ENCODE measurements at places on chromosomes 2 and 18.
A peak's percentile ranks its signal among the peaks of the same experiment; 100 is the strongest.

DNA sequence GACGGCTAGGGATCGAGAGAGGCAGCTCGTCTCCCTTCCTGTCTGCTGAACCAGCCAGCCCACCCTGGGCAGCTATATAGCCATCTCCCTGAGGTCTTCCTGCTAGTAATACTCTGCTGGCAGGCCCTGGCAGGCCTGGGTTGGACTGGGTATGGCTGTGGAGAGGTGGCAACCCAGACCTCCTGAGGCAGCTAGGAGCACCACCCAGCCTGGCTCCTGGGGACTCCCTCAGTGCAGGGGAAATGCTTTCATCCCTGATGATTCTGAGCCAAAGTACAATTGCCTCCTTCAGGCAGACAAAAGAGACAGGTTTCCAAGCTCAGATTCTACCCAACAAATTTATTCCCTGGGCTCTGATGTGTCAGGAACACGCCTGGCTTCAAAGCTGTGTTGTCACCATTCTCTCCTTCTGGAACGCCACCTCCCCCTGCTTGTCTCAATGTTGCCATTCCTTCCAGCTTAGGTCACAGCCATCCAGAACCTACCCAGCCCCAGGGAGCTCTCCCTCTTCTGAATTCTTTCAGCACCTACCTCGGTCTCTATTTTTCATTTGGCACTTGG is 4.7 kb upstream of the DNAJB2 start:
- DNase-seq: peak; percentile 84

GRCh38 chr2:1591978-1592907 is 152.1 kb downstream of the PXDN start:
- DNase-seq: peak; percentile 80

DNA sequence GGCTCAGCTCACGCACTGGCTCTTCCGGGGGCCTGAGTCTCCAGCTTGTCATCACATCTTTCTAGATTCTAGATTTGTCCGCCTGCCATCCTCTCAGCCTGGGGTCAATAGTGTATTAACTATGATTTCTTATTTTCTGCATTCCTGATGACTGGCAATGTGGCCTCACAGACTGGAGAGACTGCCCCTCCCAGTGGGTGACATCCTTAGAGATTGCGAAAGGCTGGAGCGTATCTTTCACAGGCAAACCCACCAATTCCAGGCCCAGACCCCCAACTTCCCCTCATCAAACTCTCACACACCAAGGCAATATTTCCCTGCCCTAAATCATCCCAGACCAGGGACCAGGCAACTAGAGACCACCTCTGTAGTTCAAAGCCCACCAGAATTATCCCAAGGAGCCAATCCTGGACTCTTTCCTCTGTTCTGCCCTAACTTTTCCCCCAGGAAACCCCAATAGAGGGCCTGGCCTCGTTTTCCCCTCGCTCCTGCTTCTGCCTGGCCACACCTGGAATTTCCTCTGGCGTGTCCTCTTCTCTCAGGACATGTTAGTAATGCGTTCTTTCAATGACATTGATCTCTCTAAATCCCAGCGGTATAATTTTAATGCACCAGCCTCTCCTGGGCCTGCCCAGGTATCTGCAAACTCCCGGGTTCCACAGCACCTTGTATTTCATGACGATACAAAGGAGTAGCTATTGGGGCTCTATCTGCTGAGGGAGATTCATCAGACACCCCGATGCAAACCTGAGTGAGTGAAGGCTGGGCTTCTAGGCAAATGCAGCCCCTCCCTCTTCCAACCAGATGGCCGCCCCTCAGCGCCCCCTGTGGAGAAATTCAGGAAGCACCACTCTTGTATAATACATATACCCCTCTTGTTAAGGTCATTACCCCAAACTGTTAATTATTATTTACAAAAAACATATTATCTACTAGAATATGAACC is 2.4 kb upstream of the KCNF1 start:
- peak; percentile 45 for DNase-seq

DNA sequence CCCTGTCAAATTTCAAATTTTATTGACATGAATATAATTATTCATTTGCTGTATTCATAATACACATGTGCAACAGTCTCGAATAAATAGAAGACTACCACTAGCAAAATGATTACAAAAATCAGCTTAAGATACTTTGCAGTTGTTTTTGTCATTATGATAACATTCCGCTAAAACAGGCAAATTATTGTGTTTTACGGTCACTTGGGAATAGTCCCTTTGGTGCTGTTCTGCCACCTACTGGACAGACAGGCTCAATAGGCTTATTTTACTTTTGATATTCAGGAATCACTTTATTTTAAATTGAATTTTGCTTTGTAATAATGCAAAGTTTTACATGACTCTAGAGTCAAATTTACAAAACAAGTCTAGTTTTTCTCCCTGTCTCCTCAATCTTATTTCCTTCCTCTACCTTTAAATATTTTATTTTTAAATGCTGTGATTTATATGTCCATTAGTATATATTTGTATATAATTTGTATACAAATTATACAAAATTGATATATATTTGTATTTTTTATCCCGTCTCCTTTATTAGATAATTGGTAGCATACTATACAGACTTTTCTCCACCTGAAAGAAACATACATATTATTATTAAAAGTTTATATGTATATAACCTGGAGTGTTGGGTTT is 456.3 kb downstream of the DLGAP1 start:
- peak; percentile 23 for DNase-seq

DNA sequence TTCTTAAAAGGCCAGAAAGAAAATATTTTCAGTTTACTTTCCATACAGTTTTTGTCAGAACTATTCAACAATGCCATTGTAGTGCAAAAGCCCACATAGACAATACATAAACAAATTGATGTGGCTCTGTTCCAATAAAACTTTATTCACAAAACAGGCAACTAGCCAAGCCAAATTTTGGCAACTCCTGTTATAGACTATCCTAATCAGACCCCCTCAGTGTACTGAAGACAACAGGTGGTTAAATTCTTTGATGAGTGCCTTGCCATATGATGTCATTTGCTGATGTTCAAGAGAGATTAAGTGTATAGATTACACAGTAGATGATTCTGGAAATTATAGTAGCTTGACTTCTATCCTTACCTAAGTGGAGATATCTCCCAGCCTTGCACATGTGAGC is 83.4 kb downstream of the FANCL start:
- DNase-seq: no peak

GRCh38 chr2:127320586-127321275 is 26.8 kb upstream of the ERCC3 start:
- no peak for DNase-seq

GRCh38 chr2:71472019-71472418 is 18.7 kb downstream of the DYSF start:
- no peak for DNase-seq

- DNase-seq: no peak
Observed at GRCh38 chr2:135607561-135607960, 76.3 kb downstream of the R3HDM1 start.

GRCh38 chr18:2994603-2995432 is 18.1 kb downstream of the LPIN2 start:
- no peak for DNase-seq

- peak; percentile 45 for DNase-seq
Observed at GRCh38 chr2:172836347-172836821, 100.7 kb downstream of the RAPGEF4 start.

- DNase-seq: no peak
Observed at GRCh38 chr2:54599326-54599710, 124.1 kb upstream of the EML6 start.

- DNase-seq: peak; percentile 7
Observed at GRCh38 chr2:39153312-39153711, 32.5 kb upstream of the SOS1 start.

DNA sequence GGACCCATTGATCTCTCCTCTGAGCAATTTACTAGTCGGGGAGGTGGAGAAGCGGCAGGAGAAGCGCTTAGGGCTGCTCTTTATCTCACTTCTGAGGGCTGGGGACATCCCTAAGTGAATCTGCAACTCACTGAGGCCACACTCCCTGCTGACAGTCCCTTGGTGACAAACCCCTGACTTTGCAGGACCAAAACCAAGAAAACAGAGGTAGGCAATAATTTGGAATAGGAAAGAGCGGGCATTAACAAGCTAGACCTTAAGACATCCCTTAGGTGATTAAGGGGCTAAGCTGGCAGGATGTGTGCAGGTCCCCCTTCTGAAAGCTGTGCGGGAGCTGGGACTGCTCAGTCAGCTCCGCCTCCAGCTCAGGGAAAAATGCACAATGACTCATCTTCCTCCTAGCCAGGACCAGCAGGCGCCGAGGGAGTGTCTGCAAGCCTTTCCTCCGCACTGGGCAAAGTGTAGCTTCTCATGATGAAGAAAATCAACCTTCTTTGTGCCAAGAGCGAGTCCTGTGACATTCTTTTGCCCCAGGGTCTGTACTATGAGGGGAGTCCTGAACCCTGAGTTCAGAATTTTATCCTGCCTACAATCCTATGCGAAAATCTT is 63.3 kb downstream of the BOD1L2 start:
- DNase-seq: peak; percentile 85

DNA sequence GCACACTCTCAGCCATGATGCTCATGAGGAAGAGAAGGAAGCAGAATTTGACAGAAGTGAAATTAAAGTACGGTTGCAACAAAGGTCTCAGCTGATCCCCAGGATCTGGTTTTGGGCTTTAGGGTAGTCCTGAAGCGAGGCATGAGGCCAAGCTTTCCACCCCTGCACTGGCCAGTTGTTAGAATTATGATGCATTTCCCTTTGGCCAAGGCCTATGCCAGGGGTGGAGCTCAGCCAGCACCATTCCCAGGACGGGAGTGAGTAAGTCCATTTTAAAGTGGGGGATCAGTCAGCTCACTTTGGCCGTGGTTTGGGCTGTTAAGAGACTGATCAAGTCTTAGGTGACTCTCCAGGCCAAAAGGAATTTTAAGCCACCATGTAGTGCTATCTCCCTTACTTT is 314.5 kb upstream of the MMADHC start:
- no peak for DNase-seq

- no peak for DNase-seq
Observed at GRCh38 chr2:219656526-219656925, 29.1 kb downstream of the SLC4A3 start.

DNA sequence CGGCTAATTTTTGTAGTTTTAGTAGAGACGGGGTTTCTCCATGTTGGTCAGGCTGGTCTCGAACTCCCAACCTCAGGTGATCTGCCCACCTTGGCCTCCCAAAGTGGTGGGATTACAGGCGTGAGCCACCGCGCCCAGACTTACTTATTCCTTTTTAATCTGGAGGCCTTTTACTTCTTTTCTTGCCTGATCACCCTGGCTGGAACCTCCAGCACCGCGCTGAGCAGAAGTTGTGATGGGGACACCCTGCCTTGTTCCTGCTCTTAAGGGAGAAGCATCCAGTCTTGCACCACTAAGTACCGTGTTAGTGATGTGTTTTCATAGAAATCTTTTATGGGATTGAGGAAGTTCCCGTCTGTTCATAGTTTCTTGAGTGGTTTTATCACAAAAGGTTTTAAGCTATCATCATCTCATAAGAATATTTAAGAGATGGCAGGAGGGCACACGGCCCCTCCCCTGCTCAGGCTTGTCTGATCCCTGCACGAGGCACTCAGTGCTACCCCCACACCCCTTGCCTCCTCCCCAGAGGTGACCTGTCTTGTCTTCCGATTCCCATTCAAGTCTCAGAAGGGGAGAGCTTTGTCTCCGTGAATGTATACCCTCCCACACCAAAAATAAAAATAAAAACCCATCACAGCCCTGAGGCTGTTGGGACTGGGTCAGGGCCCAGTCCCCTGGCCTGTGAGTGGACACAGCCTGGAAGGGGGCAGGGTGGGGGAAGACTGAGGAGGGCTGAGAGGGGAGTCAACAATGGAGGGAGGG is 65.3 kb upstream of the SMAD7 start:
- DNase-seq: no peak

DNA sequence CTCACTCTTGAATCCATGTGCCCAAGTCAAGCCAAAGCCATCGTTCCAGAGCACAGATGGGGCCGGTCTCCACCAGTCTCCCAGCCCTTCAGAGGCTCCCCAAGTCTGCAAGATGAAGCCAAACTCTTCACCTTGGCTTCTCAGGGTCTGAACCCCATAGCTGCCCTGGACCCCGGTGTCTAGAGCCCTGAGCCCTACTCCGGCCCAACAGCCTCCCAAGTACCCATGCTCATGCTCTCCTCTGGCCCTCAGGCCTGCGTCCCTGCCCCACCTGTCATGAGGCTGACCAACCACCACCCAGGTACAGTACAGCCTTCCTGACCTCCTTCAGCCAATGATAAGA is 46.0 kb downstream of the ZNF516 start:
- no peak for DNase-seq

GRCh38 chr2:60450488-60450887 is 103.0 kb downstream of the BCL11A start:
- no peak for DNase-seq

DNA sequence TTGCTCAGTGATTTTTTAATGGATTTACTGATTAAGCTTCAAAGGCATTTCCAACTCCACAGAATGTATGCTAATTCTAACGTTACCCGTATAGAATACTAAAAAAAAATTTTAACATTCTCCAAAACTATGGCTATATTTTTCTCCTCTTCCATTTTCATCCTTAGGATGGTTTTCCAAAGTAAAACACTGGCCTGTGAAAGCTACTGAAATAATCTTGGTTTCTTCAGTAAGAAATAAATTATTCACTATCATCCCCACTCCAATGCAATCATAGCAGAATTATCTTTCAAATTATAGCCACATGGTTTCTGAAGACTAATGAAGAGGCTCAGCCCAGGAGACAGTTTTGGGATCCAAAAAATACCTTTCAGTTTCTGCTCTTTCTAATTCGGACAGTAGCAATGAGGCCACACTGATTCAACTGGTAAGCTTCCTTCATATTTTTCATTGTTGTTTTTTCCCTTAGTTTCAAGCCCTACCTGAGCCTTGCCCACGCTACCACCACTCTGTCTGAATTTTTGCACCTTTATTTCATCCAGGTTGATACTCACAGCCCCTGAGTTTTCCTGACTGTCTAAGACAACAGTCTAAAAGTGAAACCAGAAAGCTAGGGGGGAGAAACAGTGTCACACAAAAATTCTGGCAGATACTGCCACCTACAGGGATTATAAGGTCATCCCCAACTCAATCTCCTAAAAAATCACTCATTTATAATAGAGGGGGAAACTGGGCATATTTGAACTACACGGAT is 887.9 kb downstream of the NRXN1 start:
- DNase-seq: peak; percentile 16

DNA sequence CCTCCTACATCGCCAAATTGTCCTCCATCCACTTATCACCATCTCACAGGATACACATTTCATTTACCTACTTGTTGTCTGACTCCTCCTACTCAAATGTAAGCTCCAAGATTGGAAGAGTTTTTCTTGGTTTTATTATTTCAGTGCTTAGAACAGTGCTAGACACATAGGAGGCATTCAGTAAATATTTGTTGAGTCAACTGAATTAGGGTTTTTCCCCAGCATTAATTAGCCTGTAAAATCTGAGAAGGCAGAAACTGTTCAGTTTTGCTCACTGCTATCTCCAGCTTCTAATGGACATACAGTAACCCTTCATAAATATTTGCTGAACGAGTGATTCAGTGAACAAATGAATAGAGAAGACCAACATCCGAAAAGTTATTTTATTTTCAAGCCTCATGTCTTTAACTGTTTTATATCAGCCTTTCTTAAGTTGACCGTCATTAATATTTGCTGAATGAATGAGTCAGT is 800 bp downstream of the TTC21B start:
- DNase-seq: peak; percentile 5

DNA sequence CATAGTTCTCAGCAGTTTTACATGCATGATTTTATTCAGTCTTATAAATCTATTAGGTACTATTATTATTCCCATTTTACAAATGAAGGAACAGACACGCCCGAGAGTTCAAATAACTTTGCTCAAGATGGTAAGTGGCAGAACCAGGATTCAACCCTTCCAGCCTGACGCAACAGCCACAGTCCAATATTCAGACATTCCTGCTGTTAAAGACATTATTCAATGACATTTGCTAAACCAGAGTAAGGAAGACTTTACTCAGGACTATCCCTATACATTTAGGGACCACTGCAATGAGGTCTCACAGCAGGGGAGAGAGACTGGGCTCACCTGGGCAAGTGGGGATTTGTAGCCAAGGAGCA is 29.4 kb upstream of the IGFBP2 start:
- DNase-seq: no peak
